Stimulated activated CD4-positive, alpha-beta T cell treated with anti-CD3 and anti-CD28 coated beads, Interleukin-2, amount 100 ng/mL, for 4 hours (primary cell): ENCODE measurements at places on chromosomes 2 and 18.

GRCh38 chr2:696463-696862, 19.3 kb upstream of the TMEM18 start:
- DNase-seq, result no peak

DNA sequence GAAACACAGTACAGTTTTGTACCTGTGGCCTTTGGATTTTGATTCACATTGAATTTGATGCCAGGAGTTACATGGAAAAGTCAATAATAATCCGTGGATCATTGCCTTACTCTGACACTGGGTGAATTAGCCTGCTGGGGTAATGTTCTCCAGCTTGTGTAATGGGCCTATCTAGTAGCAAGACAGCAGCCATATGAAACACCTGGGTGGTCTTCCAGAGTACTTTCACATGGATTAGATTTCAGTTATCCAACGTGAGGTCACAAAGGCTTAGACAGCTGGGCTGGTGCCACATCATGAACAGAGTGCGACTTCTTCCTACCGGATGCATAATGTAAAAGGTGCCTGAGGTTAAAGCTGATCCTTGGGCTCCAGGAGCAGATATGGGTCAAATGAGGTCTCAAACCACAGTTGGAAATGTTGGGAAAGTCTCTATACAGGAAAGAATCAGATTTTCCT, 486.8 kb downstream of the PARD3B start:
- DNase-seq, result no peak

DNA sequence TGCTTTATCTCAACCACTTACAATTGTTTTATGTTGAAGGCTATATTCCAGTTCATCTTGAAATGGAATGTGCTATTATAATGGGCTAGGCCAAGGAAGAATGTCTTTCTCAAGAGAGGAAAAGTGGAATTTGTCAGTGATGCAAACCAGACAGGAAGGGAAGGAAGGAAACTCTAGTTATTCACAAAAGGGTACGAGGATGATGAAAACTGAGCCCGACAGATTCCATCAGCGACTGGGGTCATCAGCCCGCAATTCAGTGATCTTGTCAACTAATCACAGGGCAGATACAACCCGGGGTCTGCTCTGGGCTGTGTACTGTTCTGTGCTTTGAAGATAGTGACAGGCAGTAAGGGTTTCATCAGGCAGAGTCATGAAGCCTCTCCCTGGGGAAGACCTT, 23.4 kb upstream of the LYPD6 start:
- DNase-seq, result no peak

GRCh38 chr2:51290725-51291124, 258.8 kb upstream of the NRXN1 start:
- no peak for DNase-seq

DNA sequence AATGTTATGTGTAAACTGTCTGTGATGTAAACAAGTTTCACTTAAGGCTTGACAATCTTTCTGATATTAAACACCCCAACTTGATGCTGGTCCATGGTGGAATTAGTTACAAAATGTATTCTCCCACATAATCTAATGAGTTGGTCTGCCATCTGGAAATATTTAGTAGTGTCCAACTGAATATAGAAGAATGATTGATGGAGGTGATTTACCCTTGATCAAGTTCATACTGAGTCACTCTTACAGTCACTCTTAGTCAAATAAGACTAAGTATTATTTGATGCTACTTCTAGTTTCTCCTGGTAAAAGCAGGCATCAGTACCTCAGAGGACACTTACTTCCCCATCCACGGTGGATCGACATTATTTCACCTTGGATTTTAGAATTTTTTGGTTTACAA, 198.1 kb downstream of the SATB2 start:
- DNase-seq, result no peak

DNA sequence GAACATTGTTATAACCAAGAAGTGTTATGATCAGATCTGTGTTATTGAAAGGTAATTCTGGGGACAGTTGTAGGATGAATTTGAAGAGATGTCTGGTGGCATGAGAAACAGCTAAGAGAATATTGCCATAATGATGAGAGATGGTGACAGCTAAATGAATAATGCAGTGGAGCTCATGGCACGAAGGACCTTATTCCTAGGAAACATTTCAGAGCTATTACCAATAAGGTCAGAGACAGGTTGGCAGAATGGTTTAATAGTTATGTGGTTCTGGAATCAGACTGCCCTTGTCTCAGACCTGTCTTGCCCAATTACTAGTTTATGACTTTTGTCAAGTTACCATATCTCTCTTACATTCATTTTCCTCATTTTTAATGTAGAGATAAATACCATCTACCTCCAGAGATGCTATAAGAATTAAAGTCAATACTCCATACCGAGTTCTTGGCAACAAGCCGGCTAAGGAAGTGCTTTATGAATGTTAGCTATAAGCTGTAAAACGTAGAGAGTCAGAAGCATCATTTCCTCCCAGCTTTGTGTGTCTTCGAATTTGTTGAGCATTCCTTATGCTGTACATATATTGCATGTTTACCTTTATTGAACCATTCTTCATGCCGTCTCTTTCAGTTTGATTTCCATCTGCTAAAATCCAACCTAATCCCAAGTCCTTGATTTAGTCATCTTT, 73.6 kb upstream of the COL5A2 start:
- DNase-seq, result no peak

GRCh38 chr2:45857867-45858520, 206.5 kb downstream of the PRKCE start:
- DNase-seq, result no peak
